ENCODE measurements at places on chromosomes 1 and 21.

DNA sequence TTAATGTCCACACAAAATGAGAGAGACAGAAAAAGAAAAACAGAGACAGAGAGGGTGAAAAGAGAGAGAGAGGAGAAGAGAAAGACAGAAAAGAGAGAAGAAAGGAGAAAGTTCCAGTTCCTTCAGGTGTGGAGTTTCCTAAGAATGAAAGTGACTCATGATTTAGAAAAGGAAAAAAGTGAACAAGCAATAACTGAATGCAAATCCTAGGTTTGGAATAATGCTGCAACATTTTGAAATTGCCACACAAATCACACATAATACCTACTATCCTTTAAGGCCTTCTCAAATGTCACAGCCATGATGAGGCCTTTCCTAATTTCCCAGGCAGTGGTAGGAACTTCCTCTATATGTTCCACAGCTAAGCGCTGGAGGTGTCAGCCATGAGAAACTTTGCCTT is 31.5 kb upstream of the XPR1 start:
- no peak for DNase-seq

DNA sequence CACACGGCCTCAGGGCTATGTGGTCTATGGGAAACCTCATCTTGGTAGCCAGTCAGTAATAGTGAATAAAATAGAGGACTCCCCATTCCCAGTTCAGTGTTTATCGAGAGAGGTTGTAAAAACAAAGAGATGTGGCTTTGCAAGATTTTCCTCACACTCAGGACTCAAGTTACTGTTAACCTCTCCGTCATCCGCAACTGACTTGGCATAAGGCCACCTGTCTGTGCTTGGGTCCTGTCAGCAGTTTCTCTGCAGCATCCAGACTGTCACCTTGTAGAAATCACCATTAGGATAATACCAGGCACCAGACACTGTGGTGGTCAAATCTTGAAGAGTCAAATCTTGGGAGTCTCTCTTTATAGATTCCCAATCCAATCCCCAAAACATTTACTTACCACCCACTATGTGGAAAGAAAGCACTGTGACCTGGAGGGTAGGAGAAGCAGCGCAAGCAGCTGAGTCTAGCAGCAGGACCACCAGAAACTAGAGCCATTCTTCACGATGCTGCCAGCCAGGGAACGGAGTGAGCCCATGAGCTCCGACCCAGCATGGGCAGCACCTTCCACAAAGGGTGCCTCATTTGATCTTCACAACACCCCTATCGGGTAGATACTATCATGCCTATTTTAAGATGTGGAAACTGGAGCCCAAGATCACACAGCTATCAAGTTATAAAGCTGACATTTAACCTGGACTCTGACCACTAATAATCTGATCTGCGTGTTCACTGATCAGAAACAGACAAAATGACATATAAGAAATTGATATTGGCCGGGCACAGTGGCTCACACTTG is 5.6 kb upstream of the GPR25 start:
- DNase-seq: no peak

- DNase-seq: no peak
These were observed 62.8 kb downstream of the NRIP1 start for GRCh38 chr21:15001857-15002606.

DNA sequence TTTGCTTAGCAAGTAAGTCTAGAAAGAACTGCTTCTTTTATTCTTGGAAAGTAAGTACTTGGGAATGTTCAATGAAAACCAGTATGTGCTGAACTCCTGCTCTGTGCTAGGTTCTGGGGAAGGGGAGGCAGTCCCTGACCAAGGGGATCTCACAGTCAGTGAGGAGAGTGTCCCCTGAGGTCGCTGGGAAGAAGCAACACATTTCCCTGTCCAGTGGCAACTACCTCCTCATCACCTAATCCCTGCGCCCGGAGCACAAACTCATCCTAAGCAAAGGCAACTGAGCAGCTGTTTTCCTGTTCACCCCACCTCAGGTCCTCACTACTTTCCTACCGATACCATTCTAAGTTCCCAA is 61.7 kb upstream of the ANGPTL1 start:
- DNase-seq: no peak

- DNase-seq: peak; percentile 67
These were observed 391.6 kb upstream of the VAMP3 start for GRCh38 chr1:7379441-7379971.

DNA sequence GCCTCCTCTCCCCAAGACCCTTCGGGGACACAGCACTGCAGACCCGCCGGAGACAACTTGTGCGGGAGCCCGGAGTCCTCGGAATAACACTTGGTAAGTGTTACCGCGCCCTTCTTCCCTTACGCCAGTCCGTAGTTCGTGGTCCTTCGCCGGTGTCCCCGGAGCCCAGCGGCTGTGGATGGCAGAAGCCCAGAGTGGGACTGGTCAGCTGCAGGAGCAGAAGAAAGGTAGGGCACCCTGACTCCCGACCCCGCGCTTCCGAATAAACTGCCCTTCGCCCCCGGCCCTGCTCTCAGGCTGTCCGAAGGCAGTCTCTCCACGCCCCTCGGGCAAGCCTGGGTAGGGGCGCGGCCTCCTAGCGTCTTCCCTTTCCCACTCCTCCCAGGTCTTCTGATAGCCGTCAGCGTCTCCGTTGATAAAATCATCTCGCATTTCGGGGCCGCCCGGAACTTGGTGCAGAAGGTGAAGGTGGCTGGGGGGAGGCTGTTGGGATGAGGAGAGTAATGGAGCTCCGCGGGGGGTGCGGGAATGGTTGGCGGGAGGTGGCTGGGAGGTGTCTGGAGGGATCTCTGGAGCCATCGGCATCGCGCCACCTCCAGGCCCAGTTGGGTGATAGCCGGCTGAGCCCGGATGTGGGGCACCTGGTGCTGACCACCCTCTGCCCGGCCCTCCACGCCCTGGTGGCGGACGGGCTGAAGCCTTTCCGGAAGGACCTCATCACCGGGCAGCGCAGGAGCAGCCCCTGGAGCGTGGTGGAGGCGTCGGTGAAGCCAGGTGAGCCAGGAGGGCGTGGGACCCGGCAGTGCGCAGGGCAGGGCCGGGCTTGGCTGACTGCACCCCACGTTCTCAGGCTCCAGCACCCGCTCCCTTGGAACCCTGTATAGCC is 4.3 kb downstream of the RUSC1 start:
- peak; percentile 40 for DNase-seq

DNA sequence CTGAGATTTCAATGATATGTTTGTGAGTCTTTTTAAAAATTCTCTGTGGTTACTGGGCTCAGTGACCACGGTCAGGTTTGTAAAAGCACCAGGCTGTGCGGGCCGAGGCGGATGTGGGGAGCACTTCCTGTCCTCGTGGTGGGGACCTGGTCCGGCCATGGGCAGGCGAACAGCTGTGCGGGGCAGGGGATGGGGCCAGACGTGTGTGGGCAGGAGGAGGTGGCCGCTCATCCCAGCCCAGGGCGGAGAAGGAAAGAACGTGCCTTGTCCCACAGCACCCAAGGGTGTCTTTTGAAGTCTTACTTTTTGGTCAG is 5.2 kb upstream of the OXCT2 start:
- DNase-seq: no peak

GRCh38 chr1:37040261-37040660 is 5.9 kb upstream of the GRIK3 start:
- DNase-seq: no peak

DNA sequence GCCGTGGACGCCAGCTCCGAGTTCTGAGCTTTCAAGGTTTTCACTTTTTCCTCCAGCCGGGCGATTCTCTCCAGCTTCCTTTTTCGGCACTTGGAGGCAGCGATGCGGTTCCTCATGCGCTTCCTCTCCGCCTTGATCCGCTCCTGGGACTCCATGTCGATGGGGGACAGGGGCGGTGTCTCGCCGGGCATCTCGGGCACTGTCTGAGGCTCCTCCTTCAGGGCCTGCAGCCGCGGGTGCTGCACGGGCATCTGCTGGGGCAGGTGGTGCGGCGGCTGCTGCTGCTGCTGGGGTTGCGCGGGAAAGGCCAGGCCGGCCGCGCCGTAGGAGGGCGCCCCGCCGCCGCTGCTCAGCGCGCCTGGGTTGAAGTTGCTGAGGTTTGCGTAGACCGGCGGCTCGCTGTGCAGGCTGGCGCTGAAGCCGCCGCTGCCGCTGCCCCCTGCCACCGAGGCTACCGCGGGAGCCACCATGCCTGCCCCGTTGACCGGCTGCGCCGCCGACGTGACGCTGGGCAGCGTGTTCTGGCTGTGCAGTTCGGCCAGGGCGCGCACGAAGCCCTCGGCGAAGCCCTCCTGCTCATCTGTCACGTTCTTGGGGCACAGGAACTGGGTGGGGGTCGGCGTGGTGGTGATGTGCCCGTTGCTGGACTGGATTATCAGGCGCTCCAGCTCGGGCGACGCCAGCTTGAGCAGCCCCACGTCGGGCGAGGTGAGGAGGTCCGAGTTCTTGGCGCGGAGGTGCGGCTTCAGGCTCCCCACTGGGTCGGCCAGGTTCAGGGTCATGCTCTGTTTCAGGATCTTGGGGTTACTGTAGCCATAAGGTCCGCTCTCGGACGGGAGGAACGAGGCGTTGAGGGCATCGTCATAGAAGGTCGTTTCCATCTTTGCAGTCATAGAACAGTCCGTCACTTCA is 1.4 kb downstream of the JUN start:
- DNase-seq: peak; percentile 23

GRCh38 chr1:22751124-22751531 is 40.5 kb downstream of the EPHB2 start:
- no peak for DNase-seq

- no peak for DNase-seq
These were observed 194.2 kb downstream of the SIPA1L2 start for GRCh38 chr1:232435729-232436128.

- no peak for DNase-seq
These were observed 6.1 kb upstream of the NTPCR start for GRCh38 chr1:232944347-232944746.

- no peak for DNase-seq
These were observed 19.6 kb downstream of the TMCC2 start for GRCh38 chr1:205247130-205247921.

GRCh38 chr1:171081763-171082201 is 8.9 kb upstream of the FMO3 start:
- DNase-seq: no peak

GRCh38 chr1:214946615-214947014 is 135.9 kb upstream of the KCNK2 start:
- no peak for DNase-seq

DNA sequence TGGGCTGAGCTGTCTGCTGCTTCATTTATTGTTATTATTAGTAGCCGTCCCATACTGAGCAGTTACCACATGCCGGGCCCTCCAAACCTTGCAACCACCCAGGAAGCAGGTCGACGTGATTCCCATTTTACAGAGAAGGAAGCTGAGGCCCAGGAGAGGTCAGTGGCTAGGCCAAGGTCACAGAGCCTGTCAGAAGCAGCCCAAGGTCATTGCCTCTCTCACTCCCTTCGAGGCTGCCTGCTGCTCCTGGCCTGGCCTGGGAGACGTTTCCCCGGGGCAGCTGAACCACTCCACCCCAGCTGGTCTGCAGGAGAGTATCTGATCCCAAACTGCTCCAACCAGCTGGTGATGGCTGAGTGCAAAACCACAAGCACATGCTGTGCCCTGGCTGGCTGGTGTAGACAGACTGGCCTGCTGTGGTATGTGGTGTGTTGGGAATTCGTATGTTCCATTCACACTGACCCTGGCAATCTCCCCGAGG is 6.5 kb downstream of the PADI4 start:
- no peak for DNase-seq

- DNase-seq: no peak
These were observed 114.6 kb downstream of the KAZN start for GRCh38 chr1:14713077-14713476.

- no peak for DNase-seq
These were observed 11.6 kb upstream of the IER5 start for GRCh38 chr1:181076852-181077251.

- DNase-seq: no peak
These were observed 143.5 kb downstream of the DMRTA2 start for GRCh38 chr1:50279622-50280330.

- DNase-seq: no peak
These were observed 7.5 kb upstream of the DPH2 start for GRCh38 chr1:43962324-43962723.

- DNase-seq: no peak
These were observed 50.6 kb downstream of the BEND5 start for GRCh38 chr1:48726139-48726538.

GRCh38 chr21:34845521-34846451 is 177.0 kb downstream of the CLIC6 start:
- DNase-seq: peak; percentile 70

GRCh38 chr1:8022395-8023286 is 3.5 kb downstream of the ERRFI1 start:
- no peak for DNase-seq

GRCh38 chr1:29828526-29829447 is 592.5 kb downstream of the PTPRU start:
- DNase-seq: no peak

- DNase-seq: peak; percentile 65
These were observed 73.9 kb upstream of the VTCN1 start for GRCh38 chr1:117284399-117285215.

GRCh38 chr1:115317101-115318012 is 20.7 kb downstream of the NGF start:
- no peak for DNase-seq

DNA sequence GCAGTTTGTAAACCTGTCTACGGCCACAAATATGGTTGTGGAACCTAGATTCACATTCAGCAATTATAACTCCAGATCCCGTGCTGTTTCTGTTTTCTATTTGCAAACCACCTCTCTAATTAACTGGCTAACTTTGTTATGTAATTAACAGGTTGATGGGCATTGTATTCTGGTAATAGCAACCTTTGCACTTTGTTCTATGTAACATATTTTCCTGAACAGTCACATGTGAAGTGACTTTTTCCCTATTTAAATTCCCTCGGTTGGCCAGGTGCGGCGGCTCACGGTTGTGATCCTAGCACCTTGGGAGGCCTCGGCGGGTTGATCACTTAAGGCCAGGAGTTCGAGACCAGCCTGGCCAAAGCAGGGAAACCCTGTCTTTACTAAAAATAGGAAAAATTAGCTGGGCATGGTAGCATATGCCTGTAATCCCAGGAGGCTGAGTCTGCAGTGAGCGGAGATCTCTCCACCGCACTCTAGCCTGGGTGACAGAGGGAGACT is 1.4 kb downstream of the ACADM start:
- no peak for DNase-seq

DNA sequence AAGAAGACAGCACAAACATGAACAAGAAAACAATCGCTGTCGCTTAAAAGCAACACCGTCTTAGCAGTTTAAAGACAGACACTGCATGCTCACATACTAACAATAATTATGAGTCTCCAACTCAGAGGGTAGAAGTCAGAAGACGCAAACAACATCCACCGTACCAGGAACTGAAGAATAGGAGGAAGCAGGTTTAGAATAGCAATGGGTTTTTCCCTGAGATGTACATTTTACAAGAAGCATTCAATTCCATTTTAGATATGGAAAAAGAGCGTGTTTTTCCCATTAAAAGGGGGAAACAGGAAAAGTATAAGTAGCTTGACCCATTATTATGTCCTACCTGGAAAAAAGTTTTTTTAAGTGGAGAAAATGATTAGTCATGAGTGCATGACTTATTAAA is 34.5 kb upstream of the KCNE1 start:
- no peak for DNase-seq

DNA sequence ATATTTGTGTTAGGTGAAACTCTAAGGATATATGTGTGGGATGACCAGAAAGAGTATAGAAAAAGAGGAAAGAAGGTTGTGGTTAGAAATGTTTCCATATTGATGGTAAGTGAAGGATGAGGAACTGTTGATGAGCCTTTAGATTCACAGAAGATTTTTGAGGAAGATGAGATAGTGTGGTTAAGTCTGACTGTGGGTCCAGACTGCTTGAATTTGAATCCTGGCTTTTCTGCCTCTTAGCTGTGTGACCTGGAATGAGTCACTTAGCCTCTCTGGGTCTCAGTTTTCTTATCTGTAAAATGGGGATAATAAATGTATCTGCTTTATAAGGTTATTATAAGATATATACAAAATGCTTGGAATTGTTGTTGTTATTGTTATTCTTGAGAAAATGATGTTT is 27.5 kb downstream of the RGL1 start:
- no peak for DNase-seq

Measured in HFFc6 (cell line).